ENCODE measurements at places on chromosomes 1 and 21.

GRCh38 chr21:24163539-24163938 lies 1443.7 kb downstream of the MRPL39 start:
- no peak for DNase-seq

DNA sequence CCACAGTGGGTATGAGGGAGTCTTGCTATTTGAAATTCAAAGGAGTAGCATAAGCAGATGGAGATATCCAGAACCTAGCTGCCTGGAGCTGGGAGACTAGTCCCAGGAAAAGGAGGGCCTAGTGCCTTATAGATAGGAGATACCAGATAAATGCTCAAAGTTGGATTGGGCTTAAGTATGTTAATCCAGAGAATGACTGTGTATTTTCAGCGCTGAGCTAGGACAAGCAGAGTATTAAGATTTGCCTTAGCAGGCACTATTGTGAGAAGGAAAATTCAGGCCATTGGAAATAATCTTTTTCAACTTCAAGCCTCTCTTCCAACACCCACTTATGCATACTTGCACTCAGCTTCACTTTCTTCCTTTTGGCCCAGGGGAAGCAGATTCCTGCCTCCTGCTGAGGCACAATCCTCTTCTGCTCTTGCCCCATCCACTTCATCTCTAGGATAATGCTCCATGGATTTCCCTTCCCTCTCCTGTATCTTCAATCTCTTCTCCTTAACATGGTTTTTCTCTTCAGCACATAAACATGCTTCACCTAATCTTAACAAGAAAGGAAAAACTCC lies 21.1 kb downstream of the PIK3C2B start:
- DNase-seq = no peak

GRCh38 chr1:66253330-66253921 lies 280.5 kb upstream of the SGIP1 start:
- DNase-seq = peak; percentile 62

- no peak for DNase-seq
Observed at GRCh38 chr1:169741666-169742394, 8.0 kb upstream of the SELE start.

- DNase-seq = no peak
Observed at GRCh38 chr1:198201956-198202784, 45.4 kb downstream of the NEK7 start.

DNA sequence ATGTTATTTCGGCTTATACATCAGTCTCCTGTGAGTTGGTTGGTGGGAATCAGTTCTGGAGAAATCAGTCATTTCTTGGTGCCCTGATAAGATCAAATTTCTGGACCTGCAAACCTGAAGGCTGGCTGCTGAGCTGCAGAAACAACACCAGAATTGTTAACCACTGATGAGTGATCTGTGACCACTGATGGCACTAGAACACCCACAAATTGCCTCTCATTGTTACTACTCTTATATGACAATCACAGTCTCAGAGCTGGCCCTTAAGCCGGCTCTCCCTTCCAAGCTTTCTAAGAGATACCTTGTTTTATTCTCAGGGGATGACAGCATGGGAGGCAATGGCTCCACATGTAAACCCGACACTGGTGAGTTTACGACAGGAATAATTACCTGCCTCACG lies 1.9 kb downstream of the C1orf162 start:
- no peak for DNase-seq

- DNase-seq = no peak
Observed at GRCh38 chr1:32953495-32953894, 11.1 kb downstream of the RNF19B start.

- DNase-seq = no peak
Observed at GRCh38 chr1:76867342-76868130, at the start of gene ST6GALNAC5. Gene ST6GALNAC5 (plus strand): TSS chr1:76867480.

- DNase-seq = no peak
Observed at GRCh38 chr21:42107177-42107880, 36.2 kb downstream of the UMODL1 start.

DNA sequence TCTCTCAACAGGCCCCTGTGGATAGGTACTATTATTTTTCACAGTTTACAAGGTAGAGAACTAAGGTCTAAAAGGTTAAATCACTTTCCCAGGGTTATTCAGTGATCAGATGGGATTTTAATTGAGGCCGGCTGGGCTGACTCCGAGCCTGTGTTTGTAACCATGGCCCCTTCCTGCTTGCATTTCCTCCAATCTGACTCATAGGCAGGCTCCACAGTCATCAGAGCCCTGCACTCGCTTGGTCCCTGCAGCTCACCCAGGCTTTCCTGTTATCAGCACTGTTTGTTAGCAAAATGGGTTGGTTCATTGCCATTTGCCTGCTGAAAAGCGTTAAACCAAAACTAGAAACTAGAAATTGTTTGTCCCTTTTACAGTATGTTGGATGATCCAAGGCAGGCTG lies 41.4 kb upstream of the LMX1A start:
- no peak for DNase-seq

DNA sequence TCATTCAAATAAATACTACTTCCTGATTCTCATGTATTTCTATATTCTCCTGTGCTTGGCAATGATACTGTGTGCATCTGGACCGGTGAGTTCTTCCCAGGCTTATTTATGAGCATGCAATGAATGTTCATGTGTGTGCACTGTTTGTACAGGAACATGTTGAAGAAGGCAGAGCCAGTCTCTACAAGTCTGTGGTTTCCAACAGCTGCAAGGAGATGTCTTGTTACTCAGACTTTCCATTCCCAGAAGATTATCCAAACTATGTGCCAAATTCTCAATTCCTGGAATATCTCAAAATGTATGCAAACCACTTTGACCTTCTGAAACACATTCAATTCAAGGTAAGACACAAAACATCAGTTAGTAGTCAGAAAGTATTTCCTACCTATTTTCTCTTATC lies 19.1 kb downstream of the FMO1 start:
- no peak for DNase-seq

DNA sequence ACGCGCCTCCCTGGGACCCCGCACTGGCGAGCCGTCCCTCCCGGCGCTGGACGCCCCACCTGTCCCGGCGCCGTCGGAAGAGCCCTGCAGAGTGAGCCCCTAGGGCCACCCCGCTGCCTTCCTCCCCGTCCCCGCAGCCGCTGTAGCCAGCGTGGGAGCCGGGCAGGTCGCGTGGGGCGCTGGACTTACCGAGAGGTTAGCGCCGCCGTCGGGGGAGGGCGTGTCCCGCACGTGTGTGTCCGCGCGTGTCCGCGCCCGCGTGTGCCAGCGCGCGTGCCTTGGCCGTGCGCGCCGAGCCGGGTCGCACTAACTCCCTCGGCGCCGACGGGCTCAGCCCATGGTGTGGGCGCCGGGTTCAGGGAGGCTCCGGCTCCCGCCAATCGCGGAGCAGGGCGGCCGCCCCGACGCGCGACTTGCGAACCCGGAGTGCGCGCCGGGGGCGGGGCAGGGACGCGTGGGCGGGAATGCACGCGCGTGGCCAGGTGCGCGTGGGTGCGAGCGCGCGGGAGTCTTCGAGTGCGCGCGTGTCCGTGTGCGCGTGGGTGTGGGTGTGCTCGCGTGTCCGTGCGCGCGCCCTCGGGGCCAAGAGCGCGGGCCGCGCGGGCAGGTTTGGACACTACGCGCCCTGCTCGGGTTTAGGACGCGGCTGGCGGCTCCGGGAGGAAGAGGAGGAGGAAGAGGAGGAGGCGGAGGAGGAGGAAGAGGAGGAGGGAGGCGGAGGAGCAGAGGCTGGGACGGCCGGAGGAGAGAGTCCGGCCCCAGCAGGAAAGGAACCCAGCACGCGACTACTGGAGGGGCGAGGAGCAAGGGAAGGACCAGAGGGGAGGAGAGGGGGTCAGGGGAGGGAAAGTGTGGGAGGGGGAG lies 145.2 kb upstream of the ETS2 start:
- DNase-seq = no peak

DNA sequence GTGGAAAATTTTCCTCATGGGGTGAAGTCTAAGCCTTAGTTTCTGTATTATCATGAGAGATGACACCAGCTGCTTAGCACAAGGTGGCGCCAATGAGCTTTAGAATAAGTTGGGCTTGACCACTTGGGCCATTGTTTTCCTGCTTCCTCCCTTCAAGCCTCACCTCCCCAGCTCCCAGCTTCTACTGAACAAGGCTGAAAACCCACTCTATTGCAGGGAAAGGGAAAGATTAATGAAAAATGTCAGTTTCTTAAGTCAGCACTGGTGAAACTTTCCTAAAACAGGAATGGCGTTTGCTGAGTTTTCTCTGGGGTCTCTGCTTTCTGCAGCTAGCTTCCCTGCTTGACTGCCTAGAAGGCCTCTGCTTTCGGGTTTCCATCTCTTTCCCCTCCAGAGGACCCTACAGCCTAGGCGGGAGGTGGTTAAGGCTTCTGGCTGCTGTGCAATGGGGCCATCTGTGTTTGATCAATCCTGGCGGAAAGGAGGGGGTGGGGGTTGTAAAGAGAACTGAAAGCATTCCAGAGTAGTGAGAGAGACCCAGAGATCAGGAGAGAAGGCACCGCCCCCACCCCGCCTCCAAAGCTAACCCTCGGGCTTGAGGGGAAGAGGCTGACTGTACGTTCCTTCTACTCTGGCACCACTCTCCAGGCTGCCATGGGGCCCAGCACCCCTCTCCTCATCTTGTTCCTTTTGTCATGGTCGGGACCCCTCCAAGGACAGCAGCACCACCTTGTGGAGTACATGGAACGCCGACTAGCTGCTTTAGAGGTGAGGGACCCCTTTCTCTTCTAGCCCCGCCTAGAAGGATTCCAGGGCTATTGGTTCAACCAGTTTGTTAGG lies at the start of gene OLFML3:
OLFML3 (plus strand) TSS at position 612 of the 840 bp plus-strand sequence; CDS start at position 655, 43 bp downstream.
- peak; percentile 74 for DNase-seq

- no peak for DNase-seq
Observed at GRCh38 chr1:6125366-6125765, 54.8 kb downstream of the CHD5 start.
